GM04503 (cell line): ENCODE measurements at places on chromosomes 2 and 18.
A peak's percentile ranks its signal among the peaks of the same experiment; 100 is the strongest.

DNA sequence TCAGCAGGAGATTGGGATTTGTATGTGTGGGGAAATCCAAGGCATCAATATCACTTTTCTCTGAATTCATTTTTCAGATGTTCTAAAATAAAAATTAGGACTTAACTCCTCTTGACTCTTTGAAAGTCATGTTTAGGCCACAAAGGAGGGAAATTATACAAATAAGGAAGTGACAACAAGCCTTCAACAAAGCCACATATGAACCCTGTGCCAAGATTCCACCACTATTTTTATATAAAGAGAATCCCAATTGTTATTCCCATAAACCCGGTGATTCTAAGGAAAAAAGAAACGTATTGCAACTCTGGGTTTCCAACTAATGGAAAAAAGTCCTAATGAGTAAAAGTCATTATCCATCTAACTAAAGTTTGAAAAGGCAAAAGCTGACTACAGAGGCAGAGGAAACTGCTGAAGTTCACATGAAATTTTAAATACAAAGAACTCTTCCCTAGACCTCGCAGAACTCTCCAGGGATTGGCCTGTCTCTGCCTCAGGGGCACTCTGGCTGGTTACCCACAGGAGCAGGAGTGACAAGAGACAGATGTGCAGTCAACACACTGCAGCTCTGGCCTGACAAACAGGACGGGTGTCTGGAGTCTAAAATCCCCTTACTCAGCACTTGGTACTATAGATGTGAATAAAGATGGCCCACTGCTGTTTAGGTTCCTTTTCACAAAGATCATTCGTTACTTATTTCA is 11.5 kb downstream of the NPC1 start:
- no peak for DNase-seq

DNA sequence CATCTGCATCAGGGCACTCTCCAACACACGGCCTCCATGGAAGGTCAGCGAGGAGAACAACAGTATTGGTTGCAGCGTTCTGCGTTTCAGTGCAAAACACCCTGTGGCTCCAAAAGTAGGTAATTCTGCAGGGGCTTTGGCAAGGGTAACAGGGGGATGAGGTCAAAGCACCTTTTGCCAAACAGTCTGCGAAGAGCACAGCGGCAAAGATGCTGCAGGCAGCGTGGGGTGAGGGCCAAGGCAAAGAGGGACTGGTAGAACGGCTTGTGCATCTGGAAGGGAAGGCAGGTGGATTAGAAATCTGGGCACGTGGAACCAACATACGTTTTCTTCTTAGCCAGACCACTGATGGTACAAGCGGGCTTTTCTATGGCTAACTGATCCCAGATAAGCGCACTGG is 26.6 kb upstream of the GBX2 start:
- DNase-seq = no peak

DNA sequence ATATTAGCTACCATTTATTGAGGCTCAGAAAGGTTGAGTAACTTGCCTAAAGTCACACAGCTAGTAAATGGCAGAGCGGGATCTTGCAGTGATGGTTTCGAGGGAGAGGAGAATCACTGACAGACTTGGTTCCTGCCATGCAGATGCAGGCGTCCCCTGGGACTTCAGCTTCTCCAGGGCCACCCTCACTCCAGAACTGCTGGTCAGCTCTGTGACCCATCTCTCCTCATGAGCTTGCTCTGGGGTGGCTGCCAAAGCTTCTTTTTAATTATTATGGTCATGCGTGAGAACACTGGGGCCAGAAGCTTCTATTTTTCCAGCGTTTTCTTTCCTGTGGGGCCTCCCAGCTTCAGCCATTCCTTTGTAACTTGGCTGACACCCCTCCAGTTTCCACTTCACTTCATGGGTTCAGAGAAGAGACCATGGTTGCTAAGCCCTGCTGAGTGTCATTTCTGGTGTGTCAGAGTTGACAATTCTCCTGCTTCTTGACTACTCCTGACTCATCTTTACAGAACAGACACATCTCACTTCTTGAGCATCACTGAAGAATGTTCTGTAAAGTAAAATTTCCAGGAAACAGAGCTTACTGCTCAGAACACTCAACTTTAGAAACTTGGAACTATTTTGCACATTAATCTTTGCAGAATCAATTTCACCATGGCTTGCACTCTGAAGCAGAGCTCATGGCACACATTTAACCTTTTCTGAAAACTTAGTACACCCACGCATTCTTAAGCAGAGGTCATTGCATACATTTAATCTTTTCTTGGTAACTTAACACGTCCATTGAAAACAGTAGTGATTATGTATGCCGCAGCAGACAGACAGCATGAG is 70.4 kb downstream of the IL1R2 start:
- DNase-seq = peak; percentile 79

GRCh38 chr2:73013936-73014335 is 57.6 kb downstream of the SFXN5 start:
- DNase-seq = no peak

DNA sequence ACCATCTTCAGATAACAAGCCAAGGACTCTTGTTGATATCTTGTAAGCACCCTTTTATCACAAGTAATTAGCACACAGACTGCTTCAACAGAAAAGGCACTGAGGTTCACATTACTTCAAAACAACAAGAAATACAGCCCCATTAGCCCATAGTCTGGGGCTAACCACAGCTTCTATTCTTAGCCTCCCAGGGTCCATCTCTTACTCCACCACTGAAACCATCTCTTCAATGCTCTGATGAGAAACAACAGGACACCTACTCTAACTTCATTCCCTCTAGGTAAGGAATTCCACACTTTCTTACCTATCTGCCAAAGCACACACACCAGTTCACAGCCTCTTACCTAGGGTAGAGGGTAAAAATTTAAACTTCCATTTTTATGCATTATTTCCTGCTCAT is 26.4 kb upstream of the CYTIP start:
- DNase-seq = no peak

DNA sequence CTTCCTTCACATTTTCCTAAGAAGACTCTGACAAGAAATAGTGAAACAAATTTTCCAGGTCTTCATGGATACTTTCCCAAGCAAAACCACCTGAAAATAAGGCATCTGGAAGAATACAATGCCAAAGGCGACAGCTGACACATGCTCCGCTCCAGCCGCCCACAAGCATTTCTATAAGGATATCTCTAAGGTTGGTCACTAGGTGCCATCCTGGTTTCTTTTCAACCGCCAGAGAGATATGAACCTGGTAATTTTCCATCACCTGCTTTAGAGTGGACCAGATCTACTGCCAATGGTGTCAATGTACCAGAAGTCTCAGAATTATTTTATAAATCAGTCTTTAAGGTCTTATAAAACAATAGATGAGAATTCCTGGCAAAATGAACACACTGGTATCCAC is 97.2 kb downstream of the GAREM1 start:
- DNase-seq = no peak

- DNase-seq = peak; percentile 95
Measured at GRCh38 chr18:79484661-79485621, 89.2 kb downstream of the NFATC1 start.

- DNase-seq = no peak
Measured at GRCh38 chr2:140248623-140249022, 1468.4 kb upstream of the NXPH2 start.

DNA sequence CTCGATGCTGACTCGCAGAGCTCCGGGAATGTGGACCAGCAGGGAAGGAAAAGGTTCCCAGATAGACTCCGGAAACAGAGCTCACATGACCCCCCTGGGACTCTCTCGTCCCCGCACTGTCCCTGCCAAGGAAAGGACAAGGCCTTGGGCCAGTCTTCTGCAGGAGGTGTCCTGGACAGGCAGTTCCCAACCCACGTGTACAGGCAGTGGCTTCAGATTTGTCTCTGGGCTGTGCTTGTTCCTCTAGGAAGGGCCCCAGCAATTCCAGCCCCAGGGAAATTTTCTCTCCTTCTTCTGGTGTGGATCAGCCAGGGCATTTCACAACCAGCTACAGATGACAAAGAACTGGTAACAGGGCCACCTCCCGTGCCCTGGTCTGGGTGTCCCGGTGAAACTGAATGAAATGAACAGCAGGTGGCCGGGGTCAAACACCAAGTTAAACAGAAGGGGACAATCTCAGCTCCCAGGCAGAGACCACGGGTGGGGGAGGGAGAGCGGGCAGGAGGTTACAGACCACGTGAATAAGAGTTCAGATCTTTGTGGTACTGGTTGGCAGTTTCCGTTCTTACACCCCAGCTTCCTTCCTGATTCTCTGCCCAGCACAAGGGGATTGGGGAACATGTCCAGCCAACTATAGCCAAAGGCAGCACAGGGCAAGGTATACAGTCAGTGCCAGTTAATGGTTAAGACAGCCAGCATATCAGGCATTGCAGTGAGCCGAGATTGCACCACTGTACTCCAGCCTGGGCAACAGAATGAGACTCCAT is 52.2 kb upstream of the CAB39 start:
- no peak for DNase-seq

- DNase-seq = no peak
Measured at GRCh38 chr2:74079522-74080341, 68.0 kb downstream of the BOLA3 start.

GRCh38 chr2:127541809-127542208 is 6.3 kb downstream of the MYO7B start:
- no peak for DNase-seq

GRCh38 chr2:59073286-59073685 is 832.2 kb upstream of the FANCL start:
- no peak for DNase-seq

GRCh38 chr2:219344751-219345430 is 12.3 kb upstream of the RESP18 start:
- no peak for DNase-seq

- DNase-seq = no peak
Measured at GRCh38 chr18:50115095-50115494, 79.9 kb downstream of the MYO5B start.

GRCh38 chr2:240187989-240188590 is 47.6 kb upstream of the OTOS start:
- DNase-seq = no peak

DNA sequence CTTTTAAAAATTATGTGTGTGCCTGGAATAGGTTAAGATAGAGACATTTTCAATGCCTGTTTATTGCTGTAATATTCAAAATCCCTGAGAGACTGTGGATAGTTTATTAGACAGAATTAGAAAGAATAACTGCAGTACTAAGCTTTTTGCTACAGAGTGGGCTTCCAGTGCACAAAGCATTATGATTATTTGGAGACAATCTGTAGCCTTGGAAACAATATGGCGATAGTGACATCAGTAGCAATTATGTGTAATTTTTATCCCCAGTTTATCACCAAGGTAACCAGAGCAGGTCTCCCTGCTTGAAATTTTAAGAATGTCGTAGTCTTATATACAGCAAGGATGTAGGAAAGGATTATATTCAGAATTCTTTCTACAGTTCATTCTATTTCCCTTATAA is 100.0 kb downstream of the MYO3B start:
- no peak for DNase-seq

GRCh38 chr2:217477583-217477982 is 525.2 kb downstream of the TNS1 start:
- no peak for DNase-seq

DNA sequence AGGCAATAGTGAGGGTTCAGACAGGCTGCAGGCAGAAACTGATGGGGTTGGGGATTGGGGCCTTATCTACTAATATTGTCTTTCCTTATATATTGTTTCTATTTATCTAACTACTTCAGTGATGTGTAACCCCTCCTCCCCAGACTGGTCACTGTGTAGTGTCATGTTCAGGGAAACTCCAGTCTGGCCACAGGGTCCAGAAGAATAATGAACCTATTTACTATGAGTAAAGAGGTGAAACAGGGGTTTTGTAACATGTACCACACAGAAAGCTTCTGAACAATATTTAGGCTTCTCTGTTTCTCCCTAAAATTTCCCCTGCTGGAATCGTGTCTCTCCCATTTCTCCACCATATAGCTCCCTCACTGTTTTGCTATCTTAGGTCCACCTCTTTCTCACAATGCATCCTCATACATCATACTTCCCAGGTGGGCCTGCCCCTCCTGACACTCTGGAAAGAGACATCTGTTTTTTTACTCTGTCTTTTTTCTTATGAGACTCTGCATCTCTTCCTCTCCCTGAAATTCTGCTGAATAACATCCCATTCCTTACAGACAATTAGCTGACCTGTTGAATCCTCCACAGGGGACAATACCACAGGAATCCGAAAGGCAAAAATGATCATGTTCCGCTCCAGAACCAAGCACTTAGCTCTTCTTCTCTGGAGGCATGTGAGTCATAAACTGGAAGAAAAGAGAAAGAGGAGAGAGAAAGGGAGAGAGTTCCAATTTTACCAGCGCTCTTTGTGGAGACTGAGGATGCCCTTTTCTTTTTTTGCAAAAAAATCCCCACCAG is 154.8 kb downstream of the ZEB2 start:
- DNase-seq = no peak

DNA sequence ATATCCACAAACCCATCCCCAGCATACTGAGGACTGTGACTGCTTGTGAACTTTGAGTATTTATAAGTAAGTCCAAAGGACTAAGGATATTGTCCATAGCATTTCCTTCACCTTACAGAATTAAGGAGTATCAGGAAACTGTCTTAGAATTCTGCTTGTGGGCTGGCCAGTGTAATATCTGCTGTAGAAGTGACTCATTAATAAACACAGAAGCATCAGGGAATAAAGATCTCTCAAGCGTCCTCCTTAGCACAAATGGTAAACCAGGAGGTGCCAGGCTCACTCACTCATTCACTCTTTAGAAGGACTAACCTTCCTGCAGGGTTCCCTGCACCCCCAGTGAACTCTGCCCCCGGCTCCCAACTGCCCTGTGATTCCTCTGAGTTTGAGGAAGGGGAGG is 31.0 kb downstream of the CCDC68 start:
- no peak for DNase-seq

- DNase-seq = no peak
Measured at GRCh38 chr2:240458044-240458899, 22.8 kb downstream of the GPC1 start.

- no peak for DNase-seq
Measured at GRCh38 chr18:11828786-11829432, 22.3 kb upstream of the CHMP1B start.

GRCh38 chr18:76479351-76480238 is 15.4 kb downstream of the ZNF516 start:
- no peak for DNase-seq

GRCh38 chr18:6929370-6930102 is 188.1 kb downstream of the LAMA1 start:
- DNase-seq = no peak

DNA sequence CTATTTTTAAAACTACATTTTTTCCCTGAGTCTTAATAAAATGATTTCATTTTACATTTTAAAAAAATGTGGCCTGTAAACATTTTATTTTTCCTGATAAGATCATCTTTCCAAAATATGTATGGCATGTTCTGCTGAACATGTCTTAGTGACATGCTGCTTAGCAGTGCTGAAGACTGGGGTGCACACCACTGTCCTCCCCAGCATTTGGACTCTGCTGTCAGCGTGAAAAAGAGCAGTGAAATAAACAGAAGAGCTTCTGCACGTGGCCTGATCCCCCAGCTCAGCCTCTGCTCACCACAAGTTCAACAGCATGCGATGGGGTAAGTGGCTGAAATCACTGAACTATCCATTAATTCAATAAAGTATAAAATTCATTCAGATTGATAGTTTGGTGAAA is 81.6 kb upstream of the ZNF521 start:
- DNase-seq = no peak

DNA sequence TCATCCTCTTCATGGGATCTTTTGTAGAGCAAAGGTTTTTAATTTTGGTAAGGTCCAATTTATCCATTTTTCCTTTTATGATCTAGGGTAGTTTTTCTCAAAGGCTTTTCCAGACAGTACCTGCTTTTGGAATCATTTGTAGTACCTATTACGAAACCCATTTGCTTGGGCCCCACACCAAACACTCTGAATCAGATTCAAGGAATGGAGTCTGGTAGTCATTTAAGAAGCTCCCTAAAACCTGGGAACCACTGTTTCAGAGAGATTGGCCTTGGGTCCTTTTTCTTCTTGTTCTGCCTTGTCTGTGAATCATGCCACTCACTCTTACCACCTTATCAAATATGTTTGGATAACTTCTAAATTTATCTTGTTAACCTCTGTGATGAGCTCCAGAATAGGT is 40.3 kb downstream of the OSBPL6 start:
- peak; percentile 27 for DNase-seq
